ENCODE measurements at places on chromosomes 4 and X.

DNA sequence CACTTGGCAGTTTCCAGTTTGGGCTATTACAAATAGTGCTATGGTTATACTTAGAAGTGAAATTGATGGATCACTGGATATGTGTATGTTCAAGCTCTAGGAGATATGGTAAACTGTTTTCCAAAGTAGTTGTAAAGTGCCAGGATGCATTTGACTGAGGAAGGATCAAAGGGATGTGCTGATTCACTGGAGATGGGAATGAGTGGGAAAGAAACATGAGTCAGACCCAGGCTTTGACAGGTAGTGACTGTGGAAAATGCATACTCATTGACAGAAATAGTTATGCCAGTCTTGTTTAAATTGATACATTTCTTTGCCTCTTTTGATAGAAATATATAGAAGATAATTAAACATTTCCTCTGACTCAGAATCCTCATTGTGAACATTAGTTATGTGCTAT lies 77.9 kb downstream of the CEP135 start:
- DNase-seq = no peak

- DNase-seq = no peak
These were observed 2.9 kb downstream of the UBA6 start for GRCh38 chr4:67697860-67698687.

GRCh38 chrX:65706041-65706828 lies 38.8 kb downstream of the MSN start:
- no peak for DNase-seq

- no peak for DNase-seq
These were observed 144.3 kb downstream of the MOSPD2 start for GRCh38 chrX:15017491-15017890.

DNA sequence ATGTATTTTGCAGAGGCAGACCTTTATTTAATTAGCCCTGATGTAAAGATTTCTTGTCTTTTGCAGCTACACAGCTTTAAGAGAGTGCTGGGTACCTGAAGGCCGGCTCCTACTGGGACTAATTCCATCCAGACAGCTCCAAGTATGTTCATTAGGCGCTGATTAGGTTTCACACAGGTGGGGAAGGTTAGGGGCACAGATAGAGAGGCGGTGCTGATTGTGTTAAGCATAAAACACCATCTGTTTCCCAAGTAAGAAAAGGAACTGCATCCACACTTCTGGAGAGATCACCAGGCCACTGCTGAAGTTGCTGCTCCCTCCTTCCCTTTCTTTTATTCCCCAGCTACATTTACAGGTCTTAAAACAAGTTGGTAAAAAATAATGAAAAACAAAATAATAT lies 349.5 kb downstream of the ZIC3 start:
- DNase-seq = peak; percentile 52

- DNase-seq = no peak
These were observed 167.2 kb downstream of the WDFY3 start for GRCh38 chr4:84799318-84799717.

DNA sequence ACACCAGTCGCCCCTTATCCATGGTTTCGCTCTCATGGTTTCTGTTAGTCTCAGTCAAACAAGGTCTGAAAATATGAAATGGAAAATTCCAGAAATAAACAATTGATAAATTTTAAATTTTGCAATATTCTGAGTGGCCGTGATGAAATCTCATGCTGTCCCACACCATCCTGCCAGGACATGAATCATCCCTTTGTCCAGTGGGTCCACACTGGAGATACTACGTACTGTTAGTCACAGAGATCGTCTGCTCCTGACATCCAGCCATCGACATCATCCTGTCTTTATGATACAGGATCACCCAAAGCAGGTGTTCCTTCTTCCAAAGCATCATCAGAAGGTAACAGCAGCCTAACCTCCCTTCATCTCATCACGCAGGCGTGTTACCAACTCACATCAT lies 76.5 kb upstream of the MSX1 start:
- DNase-seq = no peak

DNA sequence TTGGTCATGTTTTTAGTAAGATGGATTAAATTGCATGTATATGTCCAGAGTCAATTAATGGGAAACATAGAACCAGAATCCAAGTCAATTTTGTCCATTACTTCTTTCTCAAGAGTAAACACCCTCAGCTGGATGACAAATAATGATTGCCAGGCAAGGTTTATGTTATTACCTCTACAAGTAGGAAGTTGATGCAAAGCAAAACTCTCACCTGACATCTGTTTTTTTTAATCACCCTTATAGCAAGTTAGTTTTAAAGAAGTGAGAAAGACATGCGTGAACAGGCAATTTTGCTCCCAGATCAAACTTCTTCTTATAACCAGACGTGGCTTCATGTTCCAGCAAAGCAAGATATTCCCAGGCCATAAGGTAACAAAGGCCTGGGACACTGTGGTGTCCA lies 348.5 kb upstream of the FTHL17 start:
- DNase-seq = no peak

DNA sequence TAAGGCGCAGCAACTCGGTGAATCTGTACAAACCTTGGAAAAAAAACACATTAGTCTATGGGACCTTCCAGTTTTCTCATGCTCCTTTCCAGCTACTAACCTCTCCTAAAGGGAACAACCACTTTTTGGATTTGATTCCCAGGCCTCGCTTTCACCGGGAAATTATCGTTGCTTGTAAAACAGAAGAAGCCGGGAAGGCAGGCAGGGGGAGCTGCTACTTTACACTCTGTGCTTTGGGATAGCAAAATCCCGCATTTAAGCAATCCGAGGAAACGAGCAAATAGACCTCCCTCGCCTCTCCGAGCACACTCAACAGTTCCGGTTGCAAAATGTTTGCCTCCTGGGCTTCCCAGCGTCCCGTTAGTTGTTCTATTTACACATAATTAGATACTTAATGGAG lies 1.2 kb downstream of the CD38 start:
- DNase-seq = peak; percentile 22

GRCh38 chr4:2662598-2662997 lies 93.5 kb downstream of the TNIP2 start:
- DNase-seq = no peak

GRCh38 chr4:16034010-16034748 lies 49.6 kb downstream of the PROM1 start:
- no peak for DNase-seq

GRCh38 chrX:41688835-41689234 lies at the start of gene GPR34:
Gene GPR34 (plus strand): TSS chrX:41688973. CDS start chrX:41695634, 6,661 bp downstream.
- DNase-seq = no peak

- DNase-seq = no peak
These were observed 1.0 kb downstream of the SLBP start for GRCh38 chr4:1711055-1711570.

DNA sequence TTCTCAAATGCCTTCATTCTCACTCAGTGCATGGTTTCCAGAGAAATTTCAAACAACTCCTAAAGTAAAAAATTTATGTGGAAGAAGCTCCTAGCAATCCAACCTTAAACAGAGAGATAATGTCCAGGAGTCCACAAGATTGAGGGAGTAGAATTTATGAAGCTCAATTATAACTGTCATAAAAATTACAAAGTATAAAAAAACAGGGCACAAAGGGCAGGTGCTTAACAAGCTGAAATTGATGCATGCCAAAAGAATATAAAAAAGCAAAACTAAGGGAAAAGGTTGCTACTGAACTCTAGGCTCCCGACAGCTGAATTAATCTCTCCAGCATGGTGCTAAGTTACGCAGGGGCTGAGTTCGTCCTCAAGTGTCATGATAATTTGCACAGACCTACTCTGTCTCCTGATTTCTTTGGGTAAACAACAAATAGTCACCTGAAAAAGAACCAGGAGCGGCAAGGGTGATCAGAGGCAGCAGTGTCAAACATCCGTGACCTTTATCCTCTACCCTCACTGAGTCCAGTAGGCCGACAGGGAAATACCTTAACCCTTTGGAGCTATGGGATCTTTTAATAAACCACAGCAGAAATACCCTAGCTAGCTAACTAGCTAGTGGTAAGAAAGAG lies 47.2 kb upstream of the RELL1 start:
- no peak for DNase-seq

DNA sequence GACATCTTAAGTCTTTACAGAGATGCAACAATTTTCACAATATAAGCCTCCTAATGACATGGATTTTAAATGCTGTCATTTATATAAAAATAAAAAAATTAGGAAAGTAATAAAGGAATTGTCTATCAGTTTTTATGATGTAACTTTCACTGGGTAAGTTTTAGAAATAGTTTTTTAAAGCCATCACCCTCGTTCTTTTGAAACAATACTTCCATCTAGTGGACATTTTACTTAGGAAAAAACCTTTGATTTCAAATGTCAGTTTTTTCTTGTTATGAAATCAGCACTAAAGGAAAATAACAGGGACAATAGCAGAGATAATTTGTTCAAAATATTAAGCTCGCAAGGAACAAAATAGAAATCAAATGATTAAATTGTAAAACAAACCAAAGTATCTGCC lies 24.3 kb upstream of the NDNF start:
- peak; percentile 15 for DNase-seq

DNA sequence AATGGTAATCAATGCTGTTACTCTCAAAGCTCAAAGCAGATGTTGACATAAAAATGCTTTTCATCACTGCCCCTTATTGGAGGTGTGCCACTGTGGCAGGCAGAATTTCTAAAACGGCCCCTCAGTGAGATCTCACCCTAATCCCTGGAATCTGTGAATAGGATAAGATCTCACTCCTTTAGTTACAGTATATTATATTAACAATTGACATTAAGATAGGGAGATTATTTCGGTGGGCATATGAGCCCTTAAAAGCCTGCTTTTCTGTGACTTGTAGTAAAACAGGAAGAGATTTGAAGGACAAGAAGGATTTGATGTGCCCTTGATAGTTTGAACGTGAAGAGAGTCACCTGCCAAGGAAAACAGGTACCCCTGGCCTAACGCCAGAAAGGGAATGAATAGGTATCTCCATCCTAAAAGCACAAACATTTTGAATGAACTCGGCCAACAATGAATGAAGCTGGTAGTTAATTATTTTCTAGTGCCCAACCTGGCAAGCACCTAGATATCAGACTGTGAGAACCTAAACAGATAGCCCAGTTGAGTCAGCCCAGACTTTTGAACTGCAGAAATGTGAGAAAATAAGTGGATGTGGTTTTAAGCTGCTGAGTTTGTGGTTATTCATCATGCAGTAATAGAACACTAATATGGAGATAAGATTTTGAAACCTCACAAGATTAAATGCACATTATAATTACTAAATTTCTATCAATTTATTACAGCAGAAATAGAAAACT lies 881.6 kb downstream of the PCDH18 start:
- DNase-seq = peak; percentile 93

- DNase-seq = no peak
These were observed at the start of gene IL1RAPL1 for GRCh38 chrX:28586981-28587551. Gene IL1RAPL1 (plus strand): TSS chrX:28587446.

GRCh38 chr4:102817613-102818268 lies 9.6 kb downstream of the UBE2D3 start:
- DNase-seq = no peak

DNA sequence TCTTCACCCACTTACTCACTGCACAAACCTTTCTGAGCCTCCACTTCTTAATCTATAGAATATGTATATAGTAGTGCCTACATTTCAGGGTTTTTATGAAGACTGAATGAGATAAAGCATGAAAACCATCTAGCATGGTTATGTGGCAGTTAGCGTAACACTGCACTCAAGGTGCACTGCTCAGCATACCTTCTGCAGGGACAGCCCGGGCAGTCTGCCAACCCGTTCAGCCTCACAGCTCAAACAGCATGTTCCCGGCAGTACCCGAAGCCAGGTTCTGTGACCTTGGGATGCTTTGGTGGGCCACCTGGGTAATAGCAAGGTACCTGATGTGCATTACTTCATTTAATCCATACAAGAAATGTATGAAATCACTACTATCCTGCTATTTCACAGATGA lies 81.4 kb downstream of the DOCK11 start:
- DNase-seq = peak; percentile 52

DNA sequence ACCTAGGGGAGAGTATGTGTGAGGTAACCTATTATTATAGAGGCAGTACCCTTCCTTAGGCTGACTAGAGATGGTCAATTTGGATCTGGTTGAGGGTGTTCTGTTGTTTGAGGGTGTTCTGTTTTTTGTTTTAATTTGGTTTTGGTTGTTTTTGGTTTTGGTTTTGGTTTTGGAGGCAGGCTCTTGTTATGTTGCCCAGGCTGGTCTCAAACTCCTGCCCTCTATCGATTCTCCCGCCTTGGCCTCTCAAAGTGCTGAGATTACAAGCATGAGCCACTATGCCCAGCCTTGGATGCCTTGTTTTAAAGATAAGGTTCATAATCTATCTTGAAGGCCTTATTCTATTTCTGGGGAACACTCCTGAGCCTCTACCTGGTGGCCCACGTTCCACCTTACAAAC lies 912 bp downstream of the CXorf65 start:
- DNase-seq = no peak

DNA sequence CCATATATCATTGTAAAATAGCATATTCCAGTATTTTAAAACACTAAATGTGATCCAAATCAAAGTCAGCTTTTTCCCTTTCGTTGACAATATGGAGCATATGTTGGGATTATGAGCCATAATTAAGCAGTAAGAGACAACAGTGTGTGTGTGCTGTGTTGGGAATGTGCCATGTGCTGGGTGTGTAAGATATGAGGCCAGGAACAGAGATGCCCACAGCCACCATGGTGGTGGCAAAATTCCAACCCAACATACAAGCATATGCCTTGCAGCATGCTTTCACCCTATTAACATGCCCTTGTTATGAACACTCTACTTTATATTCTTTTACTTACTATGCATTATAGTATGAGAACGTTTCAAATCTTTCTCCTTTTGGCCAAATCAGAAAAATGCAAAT lies 1560.4 kb upstream of the TENM3 start:
- DNase-seq = no peak
